Renal cortical epithelial cell (primary cell): ENCODE measurements at places on chromosomes 16 and 17.

DNA sequence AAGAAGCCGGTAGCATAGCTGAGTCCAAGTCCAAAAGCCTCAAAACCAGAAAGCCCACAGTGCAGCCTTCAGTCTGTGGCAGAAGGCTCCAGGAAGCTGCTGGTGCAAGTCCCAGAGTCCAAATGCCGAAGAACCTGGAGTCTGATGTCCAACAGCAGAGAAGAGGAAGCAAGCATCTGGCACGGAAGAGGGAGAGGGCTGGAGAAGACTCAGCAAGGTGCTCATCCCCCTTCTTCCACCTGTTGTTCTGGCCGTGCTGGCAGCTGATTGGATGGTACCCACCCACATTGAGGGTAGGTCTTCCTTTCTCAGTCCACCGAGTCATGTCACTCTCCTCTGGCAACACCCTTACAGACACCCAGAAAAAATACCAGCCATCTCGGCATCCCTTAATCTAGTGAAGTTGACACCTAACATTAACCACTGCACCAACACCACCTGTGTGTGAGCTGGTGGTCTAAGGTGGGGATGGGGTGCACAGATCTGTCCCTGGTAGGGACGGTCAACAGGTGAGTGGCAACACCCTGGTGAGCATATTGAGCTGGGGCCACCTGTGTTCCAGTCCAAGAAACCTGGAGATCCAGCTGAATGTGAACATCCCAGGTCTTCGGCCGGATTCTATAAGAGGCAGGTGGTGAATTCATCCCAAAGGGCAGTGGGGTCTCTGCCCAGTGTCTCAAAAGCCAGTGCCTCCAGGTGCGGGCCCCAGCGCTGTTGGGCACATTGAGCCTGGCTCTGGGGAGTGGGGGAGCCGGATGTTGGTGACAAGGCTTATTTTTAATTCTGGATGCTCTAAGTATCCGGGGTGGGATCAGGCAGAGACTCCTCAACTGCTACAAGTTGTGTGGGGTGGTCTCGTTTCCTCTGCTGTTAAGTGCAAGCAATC is 9.8 kb downstream of the MIEF2 start:
- no peak for DNase-seq

DNA sequence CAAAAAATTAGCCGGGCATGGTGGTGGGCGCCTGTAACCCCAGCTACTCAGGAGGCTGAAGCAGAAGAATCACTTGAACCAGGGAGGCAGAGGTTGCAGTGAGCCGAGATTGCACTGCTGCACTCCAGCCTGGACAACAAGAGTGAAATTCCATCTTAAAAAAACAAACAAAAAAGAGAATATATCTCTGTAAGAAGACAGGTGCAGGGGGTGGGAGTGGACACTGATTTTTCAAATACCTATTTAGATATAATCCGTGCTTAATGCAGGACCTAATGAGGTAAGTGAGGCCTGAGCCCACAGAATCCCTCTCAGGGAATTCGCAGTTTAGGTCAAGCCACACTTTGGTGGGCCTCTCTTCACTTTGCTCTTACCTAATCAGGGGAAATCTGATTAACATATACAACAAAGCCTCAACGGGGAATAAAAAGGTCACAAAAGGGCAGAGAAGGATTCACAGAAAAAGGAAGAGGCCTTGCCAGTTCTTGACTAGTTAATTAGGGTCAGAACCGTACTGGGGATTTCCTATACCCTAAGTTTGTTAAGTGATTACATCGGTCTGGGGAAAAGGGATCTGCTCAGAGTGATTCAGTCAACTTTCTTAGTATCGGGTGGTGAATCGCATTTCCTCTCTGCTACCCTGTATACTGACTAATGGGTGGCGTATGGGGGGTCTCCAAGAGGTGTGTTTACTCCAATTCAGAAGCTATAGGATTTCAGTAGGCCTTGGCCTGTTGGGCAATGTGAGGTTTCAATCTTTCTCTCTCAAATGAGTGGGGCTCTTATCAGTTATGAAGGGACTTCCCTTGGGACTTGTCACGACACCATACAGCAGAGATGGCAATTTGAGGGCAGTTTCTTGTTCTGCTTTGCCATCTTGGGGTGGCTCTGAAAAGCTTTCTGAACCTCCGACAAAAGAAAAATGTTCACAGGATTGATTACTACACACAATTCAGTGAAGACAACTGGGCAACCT is 1.9 kb upstream of the NFAT5 start:
- DNase-seq = peak; percentile 29

GRCh38 chr16:4315186-4316107 is at the start of gene GLIS2:
GLIS2 (plus strand) TSS chr16:4316067; CDS start chr16:4332281, 16,214 bp downstream.
- DNase-seq = no peak

GRCh38 chr16:75593308-75593707 is 27.1 kb downstream of the GABARAPL2 start:
- no peak for DNase-seq
